ENCODE measurements at places on chromosomes 3 and 15. TPM values are rescaled to one million over a fixed set of nuclear protein-coding genes. Genes with fewer than 3 reads are reported as not detected.

- H3K36me3 ChIP-seq, result no peaks in the 10 kb centered on the region
- H3K4me1 ChIP-seq, result peaks cover 48% of the 10 kb centered on the region
- no peak overlapping the region for H3K27ac ChIP-seq
Observed at GRCh38 chr3:38001456-38002081, 11.0 kb downstream of the VILL start.

DNA sequence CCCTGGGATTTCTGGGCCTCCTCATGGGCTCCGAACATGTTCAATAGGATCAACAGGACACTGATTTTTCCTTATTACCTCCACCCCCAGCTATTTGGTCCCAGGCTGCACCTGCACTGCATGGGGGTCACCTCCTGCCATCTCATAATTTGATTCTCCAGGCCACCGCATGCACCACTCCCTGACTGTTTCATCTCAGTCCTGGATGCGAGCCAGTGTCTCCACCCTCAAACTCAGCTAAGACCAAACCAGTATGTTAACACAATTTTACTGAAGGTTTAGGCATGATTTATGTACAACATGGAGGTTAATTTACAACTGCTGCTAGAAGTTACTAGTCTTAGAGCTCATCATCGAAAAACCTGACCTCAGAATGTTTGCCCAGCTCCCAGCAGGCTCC lies 249.5 kb downstream of the UACA start:
- H3K27me3 ChIP-seq, result no peaks in the 10 kb centered on the region
- no peaks in the 10 kb centered on the region for H3K36me3 ChIP-seq
- no peak for DNase-seq

- H3K4me1 ChIP-seq, result no peaks in the 10 kb centered on the region
- no peak overlapping the region for H3K4me3 ChIP-seq
- no peaks in the 10 kb centered on the region for H3K36me3 ChIP-seq
- no peak overlapping the region for H3K27ac ChIP-seq
- H3K27me3 ChIP-seq, result peaks cover 20% of the 10 kb centered on the region
- DNase-seq, result no peak
Observed at GRCh38 chr15:48896869-48897814, 19.2 kb downstream of the EID1 start.

The THRB gene
- polyA plus RNA-seq, result not detected

The STXBP5L gene
- not detected for polyA plus RNA-seq

The DNAH1 gene
- 1.3 TPM for polyA plus RNA-seq

All from naive thymus-derived CD8-positive, alpha-beta T cell (primary cell).